ENCODE measurements at places on chromosomes 7 and 10.

DNA sequence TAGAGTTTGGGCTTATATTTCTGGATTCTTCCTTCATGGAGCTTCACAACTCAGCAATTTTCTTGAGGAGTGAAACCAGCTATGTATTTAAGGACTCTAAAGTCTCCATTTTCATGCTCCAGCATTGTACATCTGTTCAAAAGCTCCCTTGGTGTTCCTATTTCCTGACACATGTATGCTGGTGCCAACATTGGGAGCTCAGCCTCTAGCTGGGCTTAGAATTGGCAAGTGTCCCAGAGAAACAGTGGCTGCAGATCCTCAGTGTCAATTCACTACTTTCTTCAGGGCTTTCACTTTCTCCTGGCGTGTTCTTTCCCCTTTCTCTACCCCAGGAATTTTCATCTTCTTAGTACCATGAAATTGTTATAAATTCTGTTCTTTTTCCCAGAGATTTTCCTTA, 103.1 kb downstream of the ZNF467 start:
- DNase-seq, result peak; percentile 85

DNA sequence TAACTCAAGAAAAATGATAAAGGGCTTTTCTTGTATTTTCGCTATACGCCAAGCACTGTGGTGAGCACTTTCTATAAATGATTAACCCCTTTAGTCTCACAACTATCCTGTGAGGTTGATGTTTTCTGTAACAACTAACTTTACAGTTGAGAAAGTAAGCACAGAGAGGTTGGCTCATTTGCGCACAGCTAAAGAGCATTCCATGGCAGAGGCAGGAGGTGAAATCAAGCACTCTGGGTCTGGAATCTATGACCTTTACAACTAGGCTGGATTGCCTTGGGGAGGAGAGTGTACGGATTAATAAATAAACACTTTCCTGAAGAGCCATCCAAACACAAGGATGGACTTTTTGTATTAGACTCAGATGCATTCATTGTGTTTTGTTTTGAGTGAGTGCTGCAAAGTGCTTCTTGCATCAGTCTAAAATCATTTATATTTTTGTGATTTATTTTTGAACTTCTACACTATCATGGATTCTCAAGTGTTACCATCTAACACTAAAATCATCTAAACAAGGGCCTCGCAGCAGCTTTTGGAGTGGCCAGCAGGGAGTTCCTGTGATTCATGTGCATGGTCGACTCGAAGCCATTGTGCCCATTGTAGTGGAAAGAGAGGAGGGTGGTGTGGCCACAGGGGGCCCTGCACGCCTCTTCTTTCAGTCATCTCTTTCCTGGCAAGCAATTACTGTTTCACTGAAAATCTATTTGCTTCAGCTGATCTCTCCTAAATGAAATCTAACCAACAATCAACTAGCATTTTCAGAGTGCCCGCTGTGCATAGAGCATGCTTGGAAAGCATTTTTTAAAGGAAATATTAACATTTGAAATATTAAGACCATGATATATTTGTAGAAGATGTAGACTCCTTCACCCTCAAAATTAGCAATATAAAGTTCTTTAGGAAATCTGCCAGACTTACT, 633.4 kb upstream of the COBL start:
- no peak for DNase-seq

DNA sequence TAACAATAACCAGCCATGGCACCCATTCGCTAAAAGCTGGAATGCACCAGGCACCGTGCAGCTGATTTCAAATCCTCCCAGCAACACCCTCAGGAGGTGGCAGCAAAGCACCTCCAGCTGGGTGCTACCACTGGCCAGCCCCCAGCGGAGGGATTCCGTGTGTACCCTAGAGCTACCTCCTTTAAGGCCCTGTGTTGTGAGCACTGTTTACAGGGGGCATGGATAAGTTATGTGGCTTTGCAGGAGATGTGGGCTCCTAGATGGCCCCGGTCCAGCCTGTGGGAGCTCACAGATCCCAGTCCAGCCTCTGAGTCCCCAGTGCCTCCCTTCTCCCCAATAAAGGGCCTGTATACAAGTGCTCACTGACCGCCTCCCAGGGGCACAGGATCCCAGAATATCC, 27.1 kb downstream of the TNRC18 start:
- DNase-seq, result no peak

DNA sequence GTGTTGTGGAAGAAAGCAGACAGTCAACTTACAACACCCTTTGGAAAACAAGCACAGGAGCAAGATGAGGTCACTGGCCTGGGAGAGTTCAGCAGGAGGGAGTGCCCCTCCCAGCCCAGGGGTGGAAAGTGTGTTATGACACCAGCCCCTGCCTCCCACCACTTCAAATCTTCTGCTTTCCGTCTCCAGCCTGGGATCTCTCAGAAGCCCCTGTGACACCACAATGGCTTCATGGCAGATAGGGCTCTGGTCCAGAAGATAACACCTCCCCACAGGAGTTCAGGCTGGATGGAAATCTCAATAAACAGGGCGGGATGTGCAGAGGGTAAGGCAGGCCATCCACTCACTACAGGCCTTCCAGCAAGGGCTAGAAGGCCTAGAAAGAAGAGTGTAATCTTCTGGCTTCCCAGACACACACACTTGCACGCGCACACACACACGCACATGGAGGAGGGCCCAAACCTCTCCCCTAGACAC, 48.7 kb upstream of the ZMIZ1 start:
- DNase-seq, result peak; percentile 72

DNA sequence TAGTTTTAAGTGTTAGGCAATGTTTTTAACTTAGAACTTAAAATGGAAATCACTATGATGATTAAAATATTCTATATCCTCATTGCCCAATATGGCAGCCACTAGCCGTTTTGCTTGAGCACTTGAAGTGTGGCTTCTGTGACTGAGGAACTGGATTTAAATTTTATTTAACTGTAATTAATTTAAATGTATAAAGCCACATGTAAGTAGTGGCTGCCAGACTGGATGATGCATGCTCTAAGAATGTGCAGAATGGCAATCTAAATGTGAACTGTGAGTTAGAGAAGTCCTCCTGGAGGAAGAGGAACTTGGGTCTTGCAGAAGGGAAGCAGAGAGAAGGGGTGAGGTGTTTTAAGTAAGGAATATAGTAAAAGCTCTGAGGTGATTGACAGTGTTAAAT, 451.4 kb downstream of the SUGCT start:
- peak; percentile 70 for DNase-seq

DNA sequence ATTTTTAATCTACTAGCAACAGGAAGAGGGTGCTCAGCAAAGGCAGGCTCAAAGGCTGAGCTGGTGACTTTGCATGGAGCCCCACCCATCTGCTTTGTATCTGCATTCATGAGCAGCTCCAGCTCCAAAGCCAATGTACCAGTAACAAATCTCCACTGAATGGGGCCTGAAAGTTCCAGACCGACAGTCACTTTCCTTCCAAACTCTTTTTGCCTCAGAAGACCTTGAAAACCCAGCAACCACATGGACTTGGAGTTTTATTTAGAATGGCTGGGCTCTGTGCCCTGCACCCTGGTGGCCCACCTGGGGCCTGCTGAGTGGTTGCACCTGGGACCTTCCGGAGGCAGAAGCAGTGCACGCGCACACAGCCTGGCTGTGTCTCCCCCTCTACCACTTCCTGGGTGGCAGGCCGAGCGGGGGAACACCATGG, 195.0 kb upstream of the PLXNA4 start:
- no peak for DNase-seq

GRCh38 chr10:14200698-14201544, 129.8 kb downstream of the FRMD4A start:
- DNase-seq, result no peak

GRCh38 chr7:35748371-35748770, 52.5 kb upstream of the SEPTIN7 start:
- DNase-seq, result peak; percentile 65

GRCh38 chr10:126521399-126521798, 133.1 kb upstream of the ADAM12 start:
- no peak for DNase-seq

DNA sequence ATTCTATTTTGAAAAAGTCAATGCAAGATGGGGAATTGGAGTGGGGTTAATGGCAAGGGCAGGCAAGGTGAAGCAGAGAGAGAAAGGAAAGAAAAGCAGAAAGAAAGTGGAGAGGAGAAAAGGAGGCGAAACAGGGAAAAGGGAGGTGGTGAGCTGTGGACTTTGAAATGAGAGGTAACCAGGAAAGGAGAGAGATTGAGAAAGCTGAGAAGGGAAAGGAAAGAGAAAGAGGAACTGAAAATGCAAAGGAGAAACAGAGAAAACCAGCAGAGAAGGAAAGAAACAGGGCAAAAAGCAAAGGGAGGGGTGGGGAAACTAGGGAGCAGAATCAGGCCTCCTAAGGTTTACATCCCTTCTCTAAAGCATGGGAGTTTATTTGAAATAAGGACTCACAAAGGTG, 72.5 kb upstream of the TPK1 start:
- no peak for DNase-seq

DNA sequence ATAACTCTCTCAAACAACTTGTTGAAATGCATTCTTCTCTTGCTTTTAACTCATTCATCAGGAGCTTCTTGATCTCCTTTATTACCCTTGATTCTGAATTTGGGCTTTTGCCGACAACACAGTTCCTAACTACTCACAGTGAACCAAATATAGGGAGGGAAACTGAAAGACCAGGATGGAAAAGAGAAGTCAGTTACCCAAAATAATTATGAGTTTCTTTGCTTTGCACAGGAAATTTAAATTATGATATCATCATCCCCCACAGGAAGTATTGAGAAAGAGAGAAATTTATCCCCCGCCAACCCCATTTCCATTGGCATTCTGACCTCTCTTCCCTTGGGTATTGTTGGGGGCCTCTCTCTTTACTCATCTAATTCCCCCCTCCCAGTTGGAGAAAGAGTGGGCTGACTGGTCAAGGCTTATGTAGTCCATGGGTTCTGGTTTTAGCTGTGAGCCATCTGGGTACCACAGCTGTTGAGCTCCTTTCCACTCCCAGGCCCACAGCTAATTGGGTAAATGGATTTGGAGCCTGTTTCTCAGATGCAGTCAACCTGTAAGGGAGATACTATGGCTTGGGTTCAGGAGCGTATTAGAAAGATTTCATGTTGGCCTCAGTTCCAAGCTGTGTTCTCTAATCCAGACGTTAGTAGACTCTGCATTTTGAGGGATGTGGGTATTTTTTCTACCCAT, 109.0 kb downstream of the FZD1 start:
- DNase-seq, result no peak

DNA sequence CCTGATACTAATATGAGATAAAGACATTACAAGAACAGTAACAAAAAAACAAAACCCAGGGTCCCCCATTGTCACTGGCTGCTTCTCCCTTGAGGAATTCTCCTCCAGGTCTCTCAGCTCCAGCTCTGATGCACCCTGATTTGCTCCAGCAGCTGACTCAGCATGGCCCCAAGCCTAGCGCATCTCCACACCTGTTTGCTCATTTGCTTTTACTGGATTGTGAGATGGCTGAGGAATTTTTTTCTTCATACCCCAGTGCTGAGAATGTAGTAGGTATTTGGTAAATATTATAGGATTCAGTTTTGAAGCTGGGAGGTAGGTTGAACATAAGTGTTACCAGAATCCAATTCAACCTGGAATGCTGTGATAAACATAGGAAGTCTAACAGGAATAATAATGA, 171.9 kb downstream of the PKD1L1 start:
- no peak for DNase-seq

DNA sequence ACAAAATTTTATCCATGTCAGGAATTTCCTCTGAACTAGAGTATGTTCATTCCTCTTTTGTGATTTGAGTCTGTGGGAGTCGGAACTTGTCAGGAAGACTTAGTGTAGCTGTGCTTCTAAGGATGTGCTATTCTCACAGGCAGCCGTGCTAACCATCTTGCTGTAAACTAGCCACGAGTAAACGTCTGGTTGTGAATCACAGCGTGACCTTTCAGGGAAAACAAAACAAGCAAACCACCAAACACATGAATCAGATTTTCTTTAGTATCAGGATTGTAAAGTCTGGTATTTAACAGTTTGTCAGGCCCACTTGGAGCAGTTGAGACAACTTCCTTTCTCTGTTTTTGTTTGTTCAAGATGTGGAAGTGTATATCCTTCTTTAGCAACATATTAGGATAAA, 32.0 kb downstream of the AUTS2 start:
- peak; percentile 53 for DNase-seq

GRCh38 chr7:4613846-4614548, 68.1 kb upstream of the FOXK1 start:
- DNase-seq, result peak; percentile 84

GRCh38 chr10:69311309-69311708, 33.0 kb downstream of the HK1 start:
- no peak for DNase-seq

DNA sequence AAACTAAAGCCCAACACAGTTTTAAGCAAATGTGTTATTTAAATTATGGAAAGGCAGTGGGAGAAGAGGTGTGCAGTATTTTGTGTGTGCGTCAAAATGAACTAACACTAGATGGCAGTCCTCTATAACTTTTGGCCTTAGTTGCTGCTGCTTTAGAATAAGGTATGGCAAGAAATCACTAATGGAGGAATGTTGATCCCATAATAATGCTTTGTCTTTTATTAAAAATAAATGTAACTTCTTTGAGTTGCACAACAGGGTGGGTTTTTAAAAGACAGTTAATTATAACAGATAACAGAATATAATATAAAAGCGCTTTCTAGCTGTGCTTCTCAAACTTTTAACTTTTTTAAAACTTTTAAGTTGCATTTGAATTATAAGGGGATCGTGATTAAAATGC, 56.4 kb downstream of the BBS9 start:
- peak; percentile 77 for DNase-seq

DNA sequence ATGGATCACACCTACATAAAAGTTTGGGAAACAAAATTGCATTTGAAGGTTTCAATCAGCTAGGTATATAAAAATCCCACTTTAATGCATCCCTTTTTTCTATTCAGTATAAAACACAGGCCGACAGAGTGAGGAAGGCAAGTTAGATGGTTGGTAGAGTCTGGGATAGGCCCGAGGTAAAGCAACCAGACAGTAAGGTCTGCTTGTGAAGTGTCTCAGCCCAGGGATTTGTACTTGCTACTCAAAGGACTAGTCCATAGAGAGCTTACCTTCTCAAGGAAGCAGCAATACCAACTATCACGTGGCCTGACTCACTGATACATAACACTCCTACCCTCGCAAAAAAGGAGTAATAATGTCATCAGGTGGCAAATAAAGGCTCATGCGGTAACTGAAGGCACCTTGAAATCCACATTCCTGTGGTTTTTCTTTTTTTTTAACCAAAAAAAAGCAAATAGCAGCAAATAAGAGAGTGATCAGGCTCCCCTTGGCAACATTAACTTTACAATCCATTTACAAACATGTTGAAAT, 56.2 kb upstream of the ATP6V0A4 start:
- DNase-seq, result no peak

- no peak for DNase-seq
These were observed 18.8 kb upstream of the TBC1D12 start for GRCh38 chr10:94383530-94383929.

DNA sequence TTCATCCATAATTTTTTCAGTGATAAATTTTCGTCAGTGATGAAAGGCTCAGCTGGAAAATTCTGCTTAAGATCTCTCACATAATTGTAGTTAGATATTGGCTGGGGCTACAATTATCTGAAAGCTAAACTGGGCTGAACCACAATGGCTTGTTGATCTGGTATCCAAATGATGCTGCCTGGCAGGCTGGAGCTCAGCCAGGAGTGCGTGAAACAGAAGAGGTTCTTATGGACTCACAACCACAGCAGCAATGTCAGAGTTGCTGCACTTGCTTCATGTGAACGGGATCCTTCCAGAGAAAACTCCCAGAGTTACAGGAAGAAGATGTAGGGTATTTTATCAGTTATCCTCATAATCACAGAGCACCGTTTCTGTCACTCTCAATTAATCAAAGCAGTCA, 533.2 kb upstream of the POM121L12 start:
- no peak for DNase-seq
